ENCODE measurements at places on chromosomes 7 and 10.

DNA sequence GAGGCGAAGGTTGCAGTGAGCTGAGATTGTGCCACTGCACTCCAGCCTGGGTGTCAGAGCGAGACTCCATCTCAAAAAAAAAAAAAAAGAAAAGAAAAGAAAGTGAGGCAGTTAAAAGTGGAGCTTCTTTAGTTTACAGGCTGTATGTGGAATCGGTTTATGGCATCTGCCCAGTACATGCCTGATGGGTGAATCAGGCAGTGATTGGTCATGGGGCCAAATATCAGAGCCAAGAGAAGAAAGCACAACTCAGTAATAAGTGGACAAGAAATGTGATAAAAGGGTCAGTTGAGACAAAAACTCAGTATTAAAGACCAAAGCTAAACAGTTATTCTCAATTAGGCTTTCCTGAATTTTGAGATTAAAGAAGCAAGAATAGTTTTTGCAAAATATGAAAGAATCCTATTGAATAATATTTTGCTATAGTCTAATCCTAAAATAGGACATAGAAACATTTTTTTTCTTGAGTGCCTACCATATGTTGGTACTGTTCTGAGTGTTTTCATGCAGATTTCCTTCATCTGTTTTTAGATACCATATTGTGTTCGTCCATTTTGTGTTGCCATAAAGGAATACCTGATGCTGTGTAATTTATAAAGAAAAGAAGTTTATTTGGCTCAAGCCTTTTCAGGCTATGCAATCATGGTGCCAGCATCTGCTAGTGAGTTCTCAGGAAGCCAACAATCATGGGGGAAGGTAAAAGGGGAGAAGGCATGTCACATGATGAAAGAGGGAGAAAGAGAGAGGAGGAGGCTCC lies 14.4 kb downstream of the CDC14C start:
- DNase-seq = no peak

- DNase-seq = no peak
Observed at GRCh38 chr10:44937196-44938005, 22.2 kb upstream of the RASSF4 start.

DNA sequence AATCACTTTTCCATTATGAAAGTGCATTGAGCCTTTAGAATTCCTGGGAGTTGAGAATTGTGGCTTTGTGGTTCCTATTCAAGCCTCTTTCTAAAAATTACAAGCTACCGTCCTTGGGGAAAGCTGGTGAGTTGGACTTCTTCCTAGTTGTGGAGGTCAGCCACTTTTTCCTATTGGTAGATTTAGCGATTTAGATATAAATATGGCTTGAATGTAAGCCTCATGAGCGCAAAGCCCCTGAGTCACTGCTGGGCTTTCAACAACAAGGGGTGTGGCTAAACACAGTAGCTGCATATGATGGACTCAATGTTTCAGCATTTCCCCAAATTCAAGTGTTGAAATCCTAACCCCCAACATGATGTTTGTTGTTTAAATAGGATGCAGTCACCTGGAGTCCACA lies 150.0 kb upstream of the IGFBP3 start:
- no peak for DNase-seq

DNA sequence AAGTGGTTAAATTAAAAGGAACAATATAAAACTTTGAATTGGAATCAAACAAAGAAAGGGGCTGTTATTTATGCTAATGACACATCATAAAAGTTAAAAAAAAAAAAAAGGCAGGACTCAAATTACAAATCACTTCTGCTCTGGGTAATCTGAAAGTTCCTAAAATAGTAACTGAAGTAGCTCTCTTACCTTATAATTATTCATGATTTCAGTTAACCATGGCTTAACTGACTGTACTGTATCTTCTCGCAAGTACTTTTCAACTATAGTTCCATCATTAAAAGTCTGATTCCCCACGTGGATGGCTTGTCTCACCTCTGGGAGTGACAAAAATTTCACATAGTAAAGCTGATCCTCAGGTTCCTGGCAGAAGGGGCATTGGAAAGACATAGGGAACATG lies 82.5 kb downstream of the CPVL start:
- no peak for DNase-seq

GRCh38 chr7:142587578-142588191 lies 161.6 kb upstream of the PRSS1 start:
- no peak for DNase-seq

DNA sequence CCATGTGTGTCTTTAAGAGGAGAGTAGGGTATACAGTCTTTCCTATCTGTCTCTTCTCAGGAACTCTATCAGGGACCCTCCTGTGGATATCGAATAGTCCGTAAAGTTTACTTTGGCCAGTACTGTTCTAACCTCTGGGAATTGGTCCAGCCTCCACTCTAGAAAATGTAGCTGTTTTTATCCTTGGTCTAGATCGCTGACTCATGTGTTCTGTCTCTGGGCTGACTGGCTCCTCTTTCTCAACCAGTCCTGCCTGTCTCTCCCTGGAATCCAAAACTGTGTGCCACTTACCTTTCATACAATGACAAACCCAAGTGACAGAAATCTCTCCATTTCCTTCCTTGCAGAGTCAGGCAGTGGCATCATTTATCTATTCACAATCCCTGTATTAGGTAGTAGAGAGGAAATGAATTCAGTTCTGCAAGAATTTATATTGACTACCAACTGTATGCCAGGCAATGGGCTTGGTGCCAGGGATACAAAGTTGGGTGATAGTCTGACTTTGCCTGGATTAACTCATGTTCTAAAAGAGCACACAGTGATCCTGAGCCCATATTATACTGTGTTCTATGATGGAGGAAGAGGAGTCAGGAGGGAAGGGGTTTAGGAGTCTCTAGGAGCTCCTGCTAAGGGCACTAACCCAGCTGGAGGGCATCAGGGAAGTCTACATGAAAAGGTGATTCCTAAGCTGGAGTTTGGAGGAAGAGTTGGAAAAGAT lies 232.7 kb downstream of the LRMDA start:
- DNase-seq = no peak

GRCh38 chr7:117072620-117073118 lies 119.4 kb downstream of the ST7 start:
- DNase-seq = no peak

DNA sequence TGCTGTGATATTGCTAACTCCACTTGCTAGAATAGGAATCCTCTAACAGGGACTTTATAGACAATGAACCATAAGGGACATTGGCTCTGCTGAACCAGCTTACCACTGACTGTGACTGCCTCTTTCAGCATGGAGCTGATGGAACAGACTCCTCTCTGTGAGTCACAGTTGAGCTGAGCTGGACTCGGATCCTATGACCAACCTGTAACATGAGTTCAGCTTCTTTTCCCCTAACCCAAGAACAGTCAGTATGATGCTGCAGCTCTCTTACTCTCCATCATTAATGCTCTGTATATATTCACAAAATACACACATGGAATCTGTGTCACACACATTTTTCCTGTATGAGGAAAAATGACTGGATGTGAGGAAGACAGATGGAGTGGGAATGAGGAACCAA lies 177.9 kb upstream of the BET1 start:
- no peak for DNase-seq

DNA sequence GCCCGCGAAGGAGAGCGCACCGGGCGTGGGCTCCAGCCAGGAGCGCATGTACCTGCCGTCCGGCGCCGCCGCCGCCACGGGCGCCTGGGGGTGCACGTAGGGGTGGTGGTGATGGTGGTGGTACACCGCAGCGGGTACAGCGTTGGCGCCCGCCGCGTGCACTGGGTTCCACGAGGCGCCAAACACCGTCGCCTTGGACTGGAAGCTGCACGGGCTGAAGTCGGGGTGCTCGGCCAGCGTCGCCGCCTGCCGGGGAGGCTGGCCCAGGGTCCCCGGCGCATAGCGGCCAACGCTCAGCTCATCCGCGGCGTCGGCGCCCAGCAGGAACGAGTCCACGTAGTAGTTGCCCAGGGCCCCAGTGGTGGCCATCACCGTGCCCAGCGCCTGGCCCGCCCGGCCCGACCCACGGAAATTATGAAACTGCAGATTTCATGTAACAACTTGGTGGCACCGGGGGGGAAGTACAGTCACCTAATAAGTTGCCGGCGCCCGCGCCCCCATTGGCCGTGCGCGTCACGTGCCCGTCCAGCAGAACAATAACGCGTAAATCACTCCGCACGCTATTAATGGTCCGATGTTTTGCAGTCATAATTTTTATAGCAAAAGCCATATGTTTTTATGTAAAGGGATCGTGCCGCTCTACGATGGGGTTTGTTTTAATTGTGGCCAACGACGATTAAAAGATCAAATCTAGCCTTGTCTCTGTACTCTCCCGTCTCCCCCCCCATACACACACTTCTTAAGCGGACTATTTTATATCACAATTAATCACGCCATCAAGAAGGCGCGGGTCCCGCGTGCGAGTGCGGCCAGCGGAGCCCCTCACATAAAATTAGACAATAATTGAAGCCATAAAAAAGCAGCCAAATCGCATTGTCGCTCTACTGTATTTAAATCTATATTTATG lies at the start of gene HOXA9:
TSS of gene HOXA9 (minus strand) at position 449 of the 907 bp plus-strand sequence. CDS start at position 369, 80 bp downstream.
- no peak for DNase-seq

DNA sequence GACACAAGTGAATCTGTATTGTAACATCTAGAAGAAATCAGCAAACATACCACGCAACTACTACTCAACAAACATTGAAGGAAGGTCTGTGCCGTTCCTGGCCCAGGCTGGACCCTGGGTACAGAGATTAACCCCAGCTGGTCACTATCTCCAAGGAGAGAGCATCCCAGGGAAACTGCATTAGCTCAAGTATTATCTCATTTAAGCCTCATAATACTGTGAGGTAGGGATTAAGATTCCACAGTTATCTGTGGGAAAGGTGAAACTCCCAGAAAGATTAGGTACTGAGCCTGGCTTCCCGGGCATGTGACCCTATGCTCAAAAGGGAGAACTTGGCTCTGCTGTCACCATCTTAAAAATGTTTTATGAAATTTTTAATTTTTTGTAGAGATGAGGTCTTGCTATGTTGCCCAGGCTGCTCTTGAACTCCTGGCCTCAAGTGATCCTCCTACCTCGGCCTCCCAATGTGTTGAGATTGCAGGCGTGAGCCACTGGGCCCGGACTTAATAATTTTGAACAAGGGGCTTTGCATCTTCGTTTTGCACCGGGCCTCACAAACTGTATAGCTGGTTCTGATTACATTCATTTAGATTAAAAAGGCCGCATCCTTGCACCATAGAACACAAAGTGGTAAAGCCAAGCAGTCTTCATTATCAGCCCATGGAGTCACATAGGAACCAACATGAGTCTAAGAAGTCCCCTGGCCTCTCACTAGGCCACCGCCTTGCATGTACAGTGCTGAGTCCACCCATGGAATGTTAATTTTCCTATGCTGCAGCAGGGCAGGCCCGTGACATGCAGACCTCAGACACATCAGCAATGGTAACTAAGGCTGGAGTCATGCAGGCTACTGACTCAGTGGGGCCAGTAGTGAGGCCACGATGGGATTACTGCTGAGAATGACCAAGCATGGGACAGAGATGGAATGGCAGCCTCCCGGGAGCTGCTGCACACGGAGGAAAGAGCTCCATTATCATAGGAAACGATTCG lies 5.5 kb upstream of the CTBP2 start:
- no peak for DNase-seq

DNA sequence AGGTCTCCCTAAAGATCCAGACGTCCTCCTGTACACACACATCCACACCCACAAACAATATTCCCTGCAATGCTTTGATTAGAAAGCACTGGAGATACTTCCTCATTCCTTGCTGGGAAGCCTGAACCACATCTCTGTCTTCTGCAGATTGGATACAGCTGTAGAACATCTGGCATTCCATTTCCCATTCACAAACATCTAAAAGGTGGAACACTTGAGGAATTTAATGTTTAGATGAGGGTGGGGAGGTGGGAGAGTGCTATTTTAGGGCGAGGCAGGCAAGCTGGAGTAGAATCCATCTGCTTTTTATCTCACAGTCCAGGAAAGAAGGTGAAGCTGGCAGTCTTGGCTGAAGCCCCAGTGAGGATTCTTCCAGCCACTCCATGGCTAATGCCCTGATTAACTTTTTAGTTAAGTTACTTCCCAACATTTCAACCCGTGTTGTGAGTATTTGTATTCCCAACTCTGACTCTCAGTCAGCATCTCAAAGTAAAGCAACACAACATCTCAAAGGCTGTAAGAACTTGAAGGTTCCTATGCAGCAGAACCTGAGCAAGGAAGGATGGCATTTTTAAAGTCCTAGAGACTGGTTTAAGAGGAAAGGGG lies 46.1 kb downstream of the CYTH3 start:
- no peak for DNase-seq

GRCh38 chr10:101723176-101723575 lies 28.2 kb upstream of the FBXW4 start:
- DNase-seq = no peak

- DNase-seq = no peak
Observed at GRCh38 chr7:84924353-84924752, 262.5 kb downstream of the SEMA3D start.

DNA sequence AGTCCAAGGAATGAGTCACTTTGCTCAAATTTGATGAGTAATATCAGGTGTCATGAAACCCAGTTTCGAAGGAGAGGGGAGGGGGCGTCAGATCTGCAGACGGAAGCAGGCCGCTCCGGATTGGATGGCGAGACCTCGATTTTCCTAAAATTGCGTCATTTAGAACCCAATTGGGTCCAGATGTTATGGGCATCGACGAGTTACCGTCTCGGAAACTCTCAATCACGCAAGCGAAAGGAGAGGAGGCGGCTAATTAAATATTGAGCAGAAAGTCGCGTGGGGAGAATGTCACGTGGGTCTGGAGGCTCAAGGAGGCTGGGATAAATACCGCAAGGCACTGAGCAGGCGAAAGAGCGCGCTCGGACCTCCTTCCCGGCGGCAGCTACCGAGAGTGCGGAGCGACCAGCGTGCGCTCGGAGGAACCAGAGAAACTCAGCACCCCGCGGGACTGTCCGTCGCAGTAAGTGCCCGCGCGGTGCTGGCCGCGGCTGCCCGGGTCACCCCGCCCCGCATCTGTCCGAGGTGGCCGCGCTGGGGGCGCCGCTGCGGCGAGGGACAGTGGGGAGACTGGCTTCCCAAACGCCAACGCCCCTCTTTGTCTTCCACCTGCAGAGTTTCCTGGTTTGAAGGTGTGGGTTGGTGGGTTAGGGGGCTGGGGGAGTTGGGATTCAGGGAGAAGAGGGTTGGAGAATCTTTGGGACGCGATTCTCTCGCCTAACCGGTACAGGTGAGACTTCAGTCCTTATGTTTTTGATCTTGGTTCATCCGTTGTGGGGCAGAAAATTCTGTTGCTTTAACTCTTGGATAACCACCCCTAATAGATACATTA lies at the start of gene TAC1:
TSS of gene TAC1 (plus strand) at position 351 of the 829 bp plus-strand sequence. CDS start 527 bp downstream, outside the sequence.
- DNase-seq = no peak

DNA sequence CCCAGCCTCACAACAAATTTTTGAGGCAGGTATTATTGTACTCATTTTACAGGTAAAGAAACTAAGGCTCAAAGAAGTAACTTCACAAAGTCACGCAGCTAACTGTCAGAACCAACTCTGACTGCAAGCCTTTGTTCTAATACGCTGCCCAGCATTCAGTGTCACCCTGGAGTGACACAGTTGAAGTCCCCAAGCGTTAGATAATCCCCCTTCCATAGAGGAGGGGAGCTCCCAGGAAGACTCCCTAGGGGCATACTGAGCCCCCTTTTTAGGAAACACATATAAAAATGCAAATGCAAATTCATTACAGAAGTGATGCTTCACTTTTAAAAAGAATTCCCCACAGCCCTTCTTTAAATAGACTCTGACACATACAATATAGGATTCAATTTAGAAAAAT lies 101.0 kb upstream of the MACROH2A2 start:
- no peak for DNase-seq

- DNase-seq = no peak
Observed at GRCh38 chr10:22824520-22824919, 103.3 kb upstream of the ARMC3 start.

Data from esophagus squamous epithelium (tissue), 5 donors.